ENCODE measurements at places on chromosomes 12 and 14. TPM values are rescaled to one million over a fixed set of nuclear protein-coding genes. Genes with fewer than 3 reads are reported as not detected.
A peak's percentile ranks its signal among the peaks of the same experiment; 100 is the strongest.

Gene AMHR2
- not detected for total RNA-seq

DNA sequence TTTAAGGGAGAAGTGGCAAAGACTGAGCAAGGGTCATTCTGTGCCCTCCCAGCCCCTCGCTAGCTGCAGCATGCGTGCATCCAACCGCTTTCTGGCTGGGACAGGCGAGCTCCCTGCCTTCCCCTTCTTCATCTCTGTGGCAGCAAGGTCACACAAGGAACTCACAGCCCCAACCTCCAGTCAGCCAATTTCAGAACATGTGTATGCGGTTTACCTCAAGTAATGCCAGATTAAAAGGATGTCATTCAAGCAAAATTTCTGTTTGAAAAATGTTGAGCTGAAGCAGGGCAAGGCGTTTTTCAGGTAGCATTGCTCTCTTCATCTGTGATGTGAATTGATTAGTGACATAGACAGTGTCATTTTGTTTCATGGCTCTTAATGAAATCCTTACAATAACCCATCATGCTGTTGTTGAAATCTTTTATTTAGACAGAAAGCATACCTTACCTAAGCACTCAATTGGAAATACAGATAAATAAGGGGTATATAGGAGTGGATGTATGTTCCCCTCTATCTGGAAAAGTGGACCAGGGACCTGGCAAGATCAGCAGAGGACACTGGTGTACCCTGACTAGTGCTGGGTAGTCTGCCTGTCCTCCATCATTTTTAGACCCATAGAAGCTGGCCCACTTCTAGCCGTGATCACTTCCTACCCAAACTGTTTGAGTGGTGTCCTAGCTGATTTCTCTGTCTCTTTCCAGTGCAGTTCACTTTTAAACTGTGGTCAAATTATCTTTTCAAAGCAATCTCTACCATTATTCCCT is 82.8 kb upstream of the NEDD1 start:
- DNase-seq: no peak

Gene SEL1L
- total RNA-seq: 64.8 TPM

- no peak for DNase-seq
These were observed at the start of gene CCDC63 for GRCh38 chr12:110846615-110847566. Gene CCDC63 (plus strand): TSS chr12:110846987. CDS start chr12:110852955, 5,968 bp downstream.

Gene CARMIL3
- total RNA-seq: 1.5 TPM

DNA sequence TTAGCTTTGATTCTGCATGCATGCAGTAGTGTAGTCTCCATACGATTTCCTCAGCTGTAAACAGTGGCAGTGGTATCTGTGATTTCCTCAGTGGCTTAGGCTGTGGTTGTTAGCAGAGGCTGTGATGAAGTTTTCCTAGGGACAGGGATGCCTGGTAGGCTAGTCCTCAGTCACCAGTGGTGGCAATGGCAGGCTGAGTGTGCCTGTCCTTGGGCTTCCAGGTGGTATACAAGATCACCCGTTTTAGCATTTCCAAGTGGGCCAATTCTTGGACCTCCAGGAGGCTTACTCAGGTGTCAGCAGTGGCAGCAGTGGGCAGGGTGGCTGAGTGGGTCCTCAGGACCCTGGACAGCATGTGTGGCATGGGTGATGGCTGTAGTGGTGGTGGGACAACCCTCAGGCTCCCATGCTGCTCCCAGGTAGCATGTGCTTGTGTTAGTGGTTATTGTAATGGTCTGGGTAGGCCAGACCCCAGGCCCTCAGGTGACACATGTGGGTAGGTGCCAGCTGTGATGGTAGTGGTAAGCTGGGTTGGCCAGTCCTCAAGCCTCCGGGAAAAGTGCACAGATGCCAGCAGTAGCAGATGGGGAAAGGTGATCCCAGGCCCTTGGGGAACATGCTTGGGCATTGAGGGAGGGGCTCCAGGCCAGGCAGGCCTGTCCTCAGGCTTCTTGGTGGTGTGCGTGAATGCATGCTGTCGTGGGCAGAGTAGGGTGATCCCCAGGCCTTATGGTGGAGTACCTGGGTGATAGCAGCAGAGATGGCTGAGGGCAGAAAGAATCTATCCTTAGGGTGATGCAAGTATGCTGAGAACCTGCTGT is 146.5 kb downstream of the PAPOLA start:
- no peak for DNase-seq

Gene CPNE6
- total RNA-seq: not detected

Gene TMEM121
- total RNA-seq: 14.2 TPM

DNA sequence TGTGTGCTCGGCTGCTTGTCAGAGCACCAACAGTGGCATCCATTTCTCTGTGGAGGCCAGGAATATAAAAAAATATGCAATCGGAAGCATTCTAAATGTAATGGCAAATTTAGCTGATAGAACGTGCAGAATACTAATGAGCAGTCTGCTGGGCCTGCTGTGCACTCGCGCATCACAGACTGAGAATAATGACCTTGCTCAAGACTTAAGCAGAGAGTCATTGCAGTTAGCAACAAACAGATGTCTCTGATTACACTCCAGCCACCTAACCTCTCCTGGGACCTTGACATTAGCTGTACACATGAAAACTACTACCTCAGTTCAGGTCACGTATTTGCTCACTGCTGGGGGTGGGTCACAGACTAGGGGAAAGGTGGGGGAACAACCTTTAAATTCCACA is 269.2 kb upstream of the DAAM1 start:
- no peak for DNase-seq

DNA sequence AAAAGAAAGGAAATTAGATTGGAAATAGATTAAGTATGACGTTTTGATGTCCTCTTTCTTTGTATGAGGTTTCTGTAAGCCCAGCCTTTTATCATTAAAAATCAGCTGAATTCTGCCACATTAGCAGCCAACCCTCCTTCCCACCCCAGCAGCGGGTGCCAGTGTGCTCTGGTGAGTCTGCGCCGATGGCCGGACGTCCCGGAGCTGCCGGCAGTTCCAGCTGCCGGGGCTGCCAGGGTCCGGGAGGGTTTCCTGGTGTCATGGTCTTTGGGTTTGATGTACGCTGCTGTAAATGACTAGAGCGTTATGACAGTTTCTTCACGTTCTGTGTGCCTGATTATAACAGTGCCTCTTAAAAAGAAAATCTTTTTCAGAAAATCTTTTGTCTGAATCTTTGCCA is 51.5 kb upstream of the DYNC1H1 start:
- no peak for DNase-seq

DNA sequence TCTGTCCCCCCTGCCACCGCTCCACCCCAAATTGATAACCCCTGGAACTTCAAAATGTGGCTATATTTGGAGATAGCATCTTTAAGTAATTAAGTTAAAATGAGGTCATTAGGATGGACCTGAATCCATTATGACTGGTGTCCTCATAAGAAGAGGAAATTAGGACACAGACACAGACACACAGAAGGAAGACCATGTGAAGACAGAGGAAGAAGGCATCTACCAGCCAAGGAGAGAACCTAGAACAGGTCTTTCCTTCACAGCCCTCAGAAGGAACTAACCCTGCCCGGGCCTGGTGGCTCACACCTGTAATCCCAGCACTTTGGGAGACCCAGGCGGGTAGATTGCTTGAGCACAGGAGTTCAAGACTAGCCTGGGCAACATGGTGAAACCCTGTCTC is 3.6 kb upstream of the HRK start:
- no peak for DNase-seq

GRCh38 chr14:99321236-99321925 is 49.4 kb upstream of the BCL11B start:
- no peak for DNase-seq

GRCh38 chr14:61511558-61511948 is 183.8 kb upstream of the HIF1A start:
- DNase-seq: no peak

GRCh38 chr14:50082784-50083466 is 33.4 kb downstream of the VCPKMT start:
- DNase-seq: peak; percentile 76

Gene SAMD15
- total RNA-seq: 1.0 TPM

GRCh38 chr14:22390195-22390594 is 198.8 kb downstream of the DAD1 start:
- no peak for DNase-seq

Gene HNF1A
- not detected for total RNA-seq

Gene IQSEC3
- 0.88 TPM for total RNA-seq

GRCh38 chr12:107405436-107405835 is 280.2 kb upstream of the PWP1 start:
- no peak for DNase-seq

GRCh38 chr12:42482748-42483520 is 106.6 kb downstream of the PRICKLE1 start:
- DNase-seq: peak; percentile 20

Gene PLA2G1B
- not detected for total RNA-seq

Data from CD8-positive, alpha-beta memory T cell (primary cell).